ENCODE measurements at places on chromosomes 4 and X.

- DNase-seq = no peak
Measured at GRCh38 chrX:49040376-49040955, 2.7 kb downstream of the TFE3 start.

- no peak for DNase-seq
Measured at GRCh38 chr4:119735165-119735651, 106.6 kb upstream of the PDE5A start.

DNA sequence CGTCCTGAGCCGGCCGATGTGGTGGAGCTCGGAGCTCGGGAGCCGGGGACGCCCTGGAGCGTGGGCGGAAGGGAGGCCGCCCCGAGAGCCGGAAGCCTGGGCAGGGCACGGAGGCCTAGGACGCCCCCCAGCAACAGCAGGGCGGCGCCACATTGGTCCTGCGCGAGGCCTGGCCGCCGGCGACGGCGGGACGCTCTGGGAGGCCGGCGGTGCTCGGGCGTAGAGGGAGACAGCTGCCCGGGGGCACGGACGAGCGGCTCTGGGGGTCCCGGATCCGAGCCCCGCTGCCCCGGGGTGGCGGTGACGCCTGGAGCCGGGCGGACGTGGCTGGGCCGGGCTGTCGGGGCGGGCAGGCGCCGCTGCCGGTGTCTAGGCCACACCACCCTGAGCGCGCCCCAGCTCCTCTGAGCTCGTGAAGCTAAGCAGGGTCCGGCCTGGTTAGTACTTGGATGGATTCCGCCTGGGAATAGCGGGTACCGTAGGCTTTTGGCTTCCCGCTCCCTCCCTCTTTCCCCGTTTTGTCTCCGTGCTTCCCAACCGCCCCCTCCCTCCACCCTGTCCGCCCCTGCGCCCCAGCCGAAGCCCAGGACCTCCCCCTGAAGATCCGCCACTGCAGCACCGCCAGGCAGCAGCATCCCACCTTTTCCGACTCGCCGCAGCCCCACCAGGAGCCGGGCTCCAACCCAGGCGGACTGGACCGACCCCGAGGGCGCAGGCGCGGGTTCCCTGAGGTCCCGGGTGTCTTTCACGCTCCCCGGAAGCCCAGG is 12.1 kb downstream of the FRG2 start:
- no peak for DNase-seq

DNA sequence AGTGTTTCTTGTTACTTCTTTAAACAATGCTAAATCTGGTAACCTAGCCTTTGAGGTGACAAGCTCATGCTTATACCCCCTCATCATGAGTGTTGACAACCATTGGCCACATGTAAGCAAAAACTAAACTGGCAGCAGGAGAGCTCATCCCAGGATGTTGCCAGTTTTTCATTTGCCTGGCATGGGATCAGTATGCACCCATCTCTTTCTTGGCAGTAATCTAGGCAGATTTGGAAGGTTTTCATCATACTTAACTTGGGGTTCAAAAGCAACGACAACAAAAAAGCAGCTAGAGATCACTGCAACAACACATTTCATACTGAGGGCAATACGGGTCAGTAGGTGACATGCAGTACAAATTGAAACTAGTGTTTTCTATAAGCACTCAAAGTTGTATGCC is 122.0 kb downstream of the PPA2 start:
- DNase-seq = no peak

- no peak for DNase-seq
Measured at GRCh38 chr4:183478123-183478522, 26.7 kb upstream of the ING2 start.

GRCh38 chr4:172480471-172480870 is 667.3 kb downstream of the GALNTL6 start:
- no peak for DNase-seq

GRCh38 chr4:72529148-72529822 is 39.7 kb downstream of the ADAMTS3 start:
- no peak for DNase-seq

- no peak for DNase-seq
Measured at GRCh38 chrX:141314441-141314840, 72.1 kb upstream of the SPANXC start.

GRCh38 chr4:75555294-75556164 is at the start of gene ODAPH:
TSS of gene ODAPH (plus strand) at chr4:75556066. CDS start at chr4:75556083, 17 bp downstream.
- DNase-seq = no peak

DNA sequence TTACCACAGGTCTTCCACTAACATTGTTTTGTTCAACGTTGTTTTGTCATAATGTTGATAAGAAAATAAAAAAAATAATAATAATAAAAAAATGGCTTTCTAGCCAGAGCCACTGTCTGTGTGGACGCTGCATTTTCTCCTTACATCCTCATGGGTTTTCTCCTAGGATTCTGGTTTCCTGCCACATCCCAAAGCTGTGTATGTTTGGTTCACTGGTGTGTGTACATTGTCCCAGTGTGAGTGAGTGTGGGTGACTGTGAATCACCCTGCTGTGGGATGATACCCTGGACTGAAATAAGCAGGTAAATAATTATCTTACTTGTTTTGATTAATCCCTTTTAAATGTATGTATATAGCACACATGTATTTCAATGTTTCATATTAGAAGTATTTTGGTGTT is 2154.4 kb upstream of the AGA start:
- DNase-seq = no peak

- DNase-seq = no peak
Measured at GRCh38 chrX:68532831-68533533, 34.1 kb downstream of the YIPF6 start.

Measured in NCI-H774 (cell line).